Activated naive CD8-positive, alpha-beta T cell treated with anti-CD3 and anti-CD28 coated beads for 36 hours (primary cell): ENCODE measurements at places on chromosomes 2 and 18. TPM values are rescaled to one million over a fixed set of nuclear protein-coding genes. Genes with fewer than 3 reads are reported as not detected.
A peak's percentile ranks its signal among the peaks of the same experiment; 100 is the strongest.

DNA sequence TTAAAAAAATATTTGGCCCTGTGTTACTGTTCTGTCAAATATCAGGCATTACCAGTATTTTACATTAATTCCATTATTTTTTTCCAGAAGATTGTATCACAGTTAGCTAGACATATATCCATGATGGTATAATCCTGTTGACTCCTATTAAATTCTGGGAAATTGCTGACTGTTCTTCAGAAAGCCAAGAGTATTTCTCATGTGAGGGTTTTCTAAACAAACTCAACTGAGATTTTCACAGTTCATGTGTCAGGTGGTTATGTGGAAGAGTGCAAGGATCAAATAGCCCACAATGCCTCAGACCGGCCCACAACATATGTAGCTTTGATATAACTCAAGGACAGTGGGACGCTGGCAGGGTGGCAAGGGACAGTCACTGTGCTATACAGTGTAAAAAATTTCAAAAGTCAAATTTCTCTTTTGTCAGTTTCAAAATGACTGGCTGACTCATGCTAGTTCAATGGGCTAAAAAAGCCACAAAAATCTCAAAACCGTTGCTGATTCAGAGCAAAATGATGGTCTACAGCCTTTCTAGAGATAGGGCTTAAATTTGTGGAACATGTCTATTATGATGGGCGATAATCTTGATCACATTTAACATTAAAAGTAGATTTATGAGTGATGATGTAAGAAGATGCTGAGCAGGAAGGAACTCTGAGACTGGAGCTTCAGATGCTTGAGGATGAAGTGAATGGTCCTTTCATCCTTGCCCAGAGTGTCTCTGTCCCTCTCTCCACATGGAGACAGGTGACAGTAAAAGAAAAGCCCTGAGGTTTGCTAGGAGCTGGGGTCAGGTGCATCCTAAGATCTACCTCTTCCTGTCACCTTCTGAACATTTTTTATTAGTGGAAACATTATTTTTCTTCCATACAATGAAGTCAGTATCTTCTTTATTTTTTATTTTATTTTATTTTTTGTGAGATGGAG, 175.8 kb upstream of the PIEZO2 start:
- DNase-seq = peak; percentile 7

The CFC1 gene
- not detected for total RNA-seq

DNA sequence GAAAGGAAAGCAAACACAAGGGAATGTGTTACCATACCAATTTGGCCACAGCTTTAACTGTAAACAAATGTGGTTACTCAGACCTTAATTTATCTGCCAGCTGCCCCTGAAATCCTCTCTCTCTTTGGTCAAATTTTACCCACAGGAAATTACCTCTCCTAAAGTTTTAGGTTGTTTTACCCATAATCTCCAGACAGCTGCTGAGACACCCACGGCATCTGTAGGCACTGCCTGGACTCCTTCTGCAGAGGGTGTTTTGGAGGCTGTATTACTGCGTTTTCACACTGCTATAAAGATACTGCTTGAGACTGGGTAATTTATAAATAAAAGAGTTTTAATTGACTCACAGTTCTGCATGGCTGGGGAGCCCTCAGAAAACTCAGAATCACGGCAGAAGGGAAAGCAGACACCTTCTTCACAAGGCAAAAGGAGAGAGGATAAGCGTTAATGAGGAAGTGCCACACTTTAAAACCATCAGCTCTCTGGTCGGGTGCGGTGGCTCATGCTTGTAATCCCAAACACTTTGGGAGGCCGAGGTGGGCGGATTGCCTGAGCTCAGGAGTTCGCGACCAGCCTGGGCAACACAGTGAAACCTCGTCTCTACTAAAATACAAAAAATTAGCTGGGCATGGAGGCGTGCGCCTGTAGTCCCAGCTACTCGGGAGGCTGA, 677.5 kb upstream of the FSHR start:
- DNase-seq = no peak

The CDH2 gene
- total RNA-seq = 0.10 TPM

- DNase-seq = no peak
These were observed 11.0 kb downstream of the SLC19A3 start for GRCh38 chr2:227706859-227707258.

The CRYGA gene
- not detected for total RNA-seq

DNA sequence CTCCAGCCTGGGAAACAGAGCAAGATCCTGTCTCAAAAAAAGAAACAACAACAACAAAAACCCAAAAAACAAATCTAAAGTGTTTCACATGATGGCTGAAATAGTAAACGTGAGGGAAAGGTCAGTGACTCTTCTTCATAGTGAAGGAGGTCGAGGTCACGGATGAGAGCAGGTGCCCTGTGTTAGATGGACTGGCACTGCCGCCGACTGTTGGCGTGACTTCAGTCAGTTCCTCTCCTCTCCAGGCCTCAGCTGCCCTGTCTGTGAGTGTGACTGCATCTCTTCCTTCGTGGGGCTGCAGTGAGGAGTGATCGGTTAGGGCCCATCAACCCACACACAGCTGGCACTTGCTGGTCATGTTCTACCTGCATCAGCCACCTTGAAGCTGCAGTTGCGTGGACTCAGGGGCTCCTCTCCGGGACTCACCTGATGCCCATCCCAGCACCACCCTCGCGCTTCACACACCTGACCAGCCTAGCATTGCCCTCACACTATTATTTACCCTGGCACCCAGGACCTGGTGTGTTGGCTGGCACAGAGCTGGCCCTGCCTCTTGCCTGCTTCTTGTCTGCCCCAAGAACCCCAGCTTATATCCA, 30.1 kb upstream of the TMEM87B start:
- DNase-seq = no peak

GRCh38 chr2:104849618-104850141, 4.2 kb upstream of the POU3F3 start:
- DNase-seq = peak; percentile 56

The UGT1A8 gene
- not detected for total RNA-seq

- no peak for DNase-seq
These were observed 115.4 kb upstream of the PKDCC start for GRCh38 chr2:41932241-41933045.

The MARCO gene
- not detected for total RNA-seq

The ZC3H6 gene
- 7.7 TPM for total RNA-seq

The ABCG5 gene
- not detected for total RNA-seq
